ENCODE measurements at places on chromosomes 11 and 22.

DNA sequence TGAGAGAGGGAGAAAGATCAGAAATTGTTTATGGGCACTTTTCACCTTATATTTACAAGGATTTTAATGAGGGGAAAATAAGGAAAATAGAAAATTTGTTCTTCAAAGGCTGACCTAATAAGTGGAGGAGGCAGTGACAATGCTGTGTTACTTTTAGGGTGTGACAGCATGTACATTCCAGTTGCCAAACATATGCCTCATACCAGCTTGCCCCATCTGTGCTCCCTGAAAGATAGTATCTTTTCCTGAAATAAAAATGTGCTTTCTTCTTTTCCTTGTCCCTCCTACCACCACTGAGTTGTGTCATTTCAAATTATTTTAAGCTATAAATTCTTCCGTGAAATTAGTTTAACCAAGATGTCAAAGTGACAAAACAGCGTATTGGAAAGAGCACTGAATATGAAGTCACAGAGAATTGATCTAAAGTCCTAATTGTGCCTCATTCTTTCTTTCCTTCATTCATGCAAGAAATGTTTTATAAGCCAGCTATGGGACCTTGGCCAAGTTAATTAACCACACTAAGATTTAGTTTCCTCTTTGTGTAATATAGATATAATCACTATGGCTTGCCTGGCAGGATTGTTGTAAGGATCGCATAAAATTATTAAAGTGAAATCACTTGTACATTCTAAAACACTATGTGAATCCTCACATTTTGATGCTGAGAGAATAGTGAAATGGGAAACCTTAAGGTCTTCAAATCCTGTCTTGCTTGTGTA lies 1307.5 kb upstream of the TENM4 start:
- no peak for DNase-seq

DNA sequence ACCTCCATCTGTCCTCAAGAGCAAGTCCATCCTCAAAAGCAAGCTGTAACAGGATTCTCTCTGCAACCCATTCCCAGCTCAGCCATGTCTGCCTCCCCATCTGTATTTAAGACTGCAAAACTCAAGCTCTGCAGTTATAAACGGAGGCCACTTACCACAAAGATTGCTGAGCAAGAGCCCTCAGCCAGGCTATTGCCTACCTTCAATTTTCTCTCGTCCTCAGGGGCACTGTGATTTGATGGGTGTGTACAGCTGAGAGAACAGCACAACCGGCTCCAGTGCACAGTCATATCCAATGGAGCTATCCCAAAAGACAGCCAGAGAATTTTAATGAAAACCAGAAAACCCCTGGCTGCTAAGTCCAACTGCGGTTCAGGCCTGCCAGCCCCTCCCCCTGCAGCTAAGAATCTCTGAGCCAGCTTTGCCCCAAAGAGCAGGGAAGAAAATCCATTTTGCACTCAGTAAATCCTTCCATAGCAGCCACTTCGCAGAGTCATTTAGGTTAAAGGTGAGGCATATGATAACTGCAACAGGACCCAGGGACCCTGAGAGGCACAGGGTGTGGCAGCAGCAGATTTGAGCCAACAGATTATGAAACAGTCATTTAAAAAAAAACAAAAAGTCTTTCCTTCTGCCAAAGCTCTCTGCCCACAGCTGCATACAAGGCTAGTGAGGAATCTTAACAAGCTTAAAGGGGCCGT lies 37.6 kb downstream of the RAB30 start:
- DNase-seq: peak; percentile 36

DNA sequence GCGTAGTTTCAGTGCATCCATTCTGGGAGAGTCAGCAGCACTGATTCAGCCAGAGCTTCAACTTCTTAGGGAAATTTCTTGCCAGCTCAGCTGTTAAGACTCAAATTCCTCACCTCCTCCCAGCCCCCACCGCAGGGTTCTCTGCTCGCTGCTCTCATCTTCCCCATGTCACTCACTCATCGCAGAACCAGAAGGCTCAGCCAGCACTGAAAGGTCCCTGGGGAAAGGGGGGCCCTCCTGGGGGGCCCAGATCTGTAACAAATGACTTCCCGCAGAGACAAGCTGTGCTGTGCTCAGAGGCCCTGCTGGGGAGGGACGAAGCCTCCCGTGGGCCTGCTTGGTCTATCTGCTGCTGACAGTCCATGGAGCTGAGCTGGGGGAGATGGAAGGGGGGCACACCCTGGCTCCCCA lies 220.6 kb downstream of the NTM start:
- no peak for DNase-seq

- DNase-seq: peak; percentile 32
These were observed 42.1 kb upstream of the CRTAM start for GRCh38 chr11:122796128-122796717.

DNA sequence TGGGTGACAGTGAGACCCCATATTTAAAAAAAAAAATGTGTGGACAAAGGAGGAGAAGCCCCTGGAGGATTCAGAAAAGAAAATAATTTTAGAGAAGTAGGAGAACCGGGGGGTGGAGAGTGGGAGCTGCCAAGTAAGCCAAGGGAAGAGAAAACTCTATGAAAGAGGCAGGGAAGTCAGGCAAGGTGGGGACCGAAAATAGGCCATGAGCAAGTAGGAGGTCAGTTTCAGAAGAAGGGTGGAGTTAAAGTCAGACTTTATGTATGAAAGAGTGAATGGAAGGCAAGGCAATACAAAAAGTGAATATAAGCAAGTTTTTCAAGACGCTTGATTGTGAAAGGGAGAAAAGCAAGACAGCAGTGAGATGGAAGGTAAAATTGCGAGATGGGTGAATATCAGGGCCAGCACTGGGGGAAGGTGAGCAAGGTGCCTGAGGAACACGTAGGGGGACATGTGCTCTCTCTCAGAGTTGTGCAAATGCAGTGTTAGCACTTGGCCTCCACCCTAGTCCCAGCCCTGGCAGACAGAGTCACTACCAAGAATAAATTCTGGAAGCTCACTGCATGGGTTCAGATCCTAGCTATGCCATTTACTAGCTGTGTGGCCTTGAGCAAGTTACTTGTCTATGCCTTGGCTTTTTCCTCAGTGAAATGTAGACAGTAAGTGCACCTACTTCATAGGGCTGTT lies 6.7 kb downstream of the XRRA1 start:
- no peak for DNase-seq

- DNase-seq: no peak
These were observed 91.2 kb downstream of the TEAD1 start for GRCh38 chr11:12765428-12765827.

GRCh38 chr11:69912911-69913451 lies 93.8 kb upstream of the FGF3 start:
- DNase-seq: peak; percentile 35

DNA sequence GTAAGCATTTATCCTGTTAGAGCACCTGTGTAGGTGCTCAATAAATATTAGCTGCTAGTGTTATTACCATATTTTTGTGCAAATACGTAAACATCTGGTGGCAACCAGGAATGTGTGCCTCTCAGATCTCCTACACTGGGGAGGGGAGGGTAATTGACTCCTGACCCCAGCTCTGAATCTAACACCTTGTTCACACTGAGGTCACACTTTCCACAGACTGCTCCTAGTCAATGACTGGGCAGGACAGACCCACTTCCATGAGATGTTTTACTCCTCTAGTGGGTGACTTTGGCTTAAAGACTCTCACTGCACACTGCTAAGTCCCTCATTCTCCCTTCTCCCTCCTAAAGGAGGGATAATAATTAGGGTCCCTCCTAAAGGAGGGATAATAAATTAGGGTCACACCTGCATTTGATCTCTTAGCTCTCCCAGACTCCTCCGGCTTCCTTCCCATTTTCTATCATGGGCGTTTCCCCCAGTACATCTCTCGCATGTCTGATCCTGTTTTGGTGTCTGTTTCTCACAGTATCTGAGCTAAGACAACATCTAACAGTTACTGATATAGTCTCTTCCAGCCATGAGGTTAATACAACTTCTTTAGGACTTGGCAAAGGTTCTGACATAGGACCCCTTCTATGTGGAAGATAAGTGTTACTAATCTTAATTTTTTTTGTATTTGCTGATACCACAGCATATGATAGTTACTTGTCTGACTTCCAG lies 8.0 kb downstream of the CSTPP1 start:
- DNase-seq: no peak

DNA sequence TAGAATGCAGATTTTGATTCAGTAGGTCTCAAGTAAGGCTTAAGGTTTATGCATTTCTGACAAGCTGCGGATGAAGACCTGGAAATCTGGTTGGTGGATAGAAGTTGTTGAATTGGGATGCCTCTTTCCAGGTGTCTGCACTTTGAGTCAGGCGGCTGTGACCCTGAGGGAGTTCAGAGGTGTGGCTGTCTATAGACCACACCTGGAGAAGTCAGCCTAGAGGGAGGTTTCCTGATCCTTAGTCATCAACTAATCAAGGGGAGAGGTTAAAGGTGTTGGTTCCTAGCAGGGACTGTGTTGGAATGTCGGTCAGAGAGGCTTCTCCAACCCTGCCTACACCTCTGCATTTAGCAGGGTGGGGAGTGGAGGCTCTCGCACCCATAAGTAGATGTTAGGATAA lies 8.0 kb downstream of the GLB1L2 start:
- no peak for DNase-seq

DNA sequence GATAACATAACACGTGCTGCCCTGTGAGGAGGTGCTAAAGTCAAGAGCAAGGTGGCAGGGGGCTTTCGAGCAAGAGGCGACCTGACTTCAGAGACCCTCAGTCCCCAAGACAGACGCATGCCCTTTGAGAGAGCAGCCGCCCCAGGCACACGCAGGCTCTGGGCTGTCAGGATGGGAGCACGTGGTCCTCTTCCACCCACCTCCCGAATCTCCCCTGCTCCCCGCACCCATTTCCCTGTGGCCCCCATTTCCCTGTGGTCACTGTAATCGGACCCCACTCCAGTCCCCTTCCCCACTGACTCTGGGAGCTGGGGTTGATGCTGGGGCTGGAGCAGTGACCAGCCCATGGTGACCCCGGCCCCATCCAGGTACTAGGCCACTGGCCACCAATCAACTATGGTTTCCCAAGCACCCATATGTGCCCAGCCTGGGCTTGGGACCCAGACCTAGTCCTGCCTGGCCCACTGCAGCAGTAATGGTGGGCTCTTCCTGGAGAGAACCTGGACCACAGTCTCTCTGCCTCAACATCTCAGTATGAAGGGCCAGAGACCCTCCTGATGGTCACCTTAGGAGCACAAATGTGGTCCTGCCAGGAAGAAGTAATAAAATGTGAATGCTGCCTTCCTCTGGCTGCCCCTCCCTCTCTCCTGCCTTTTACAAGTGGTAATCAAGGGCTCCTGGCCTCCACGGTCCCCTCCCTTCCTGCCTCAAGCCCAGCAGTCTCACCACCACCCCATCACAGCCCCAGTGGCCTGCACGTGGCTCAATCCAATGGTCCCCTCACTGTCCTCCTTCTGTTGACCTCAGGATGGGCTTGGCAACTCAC lies 39.0 kb downstream of the IGLL5 start:
- DNase-seq: no peak

DNA sequence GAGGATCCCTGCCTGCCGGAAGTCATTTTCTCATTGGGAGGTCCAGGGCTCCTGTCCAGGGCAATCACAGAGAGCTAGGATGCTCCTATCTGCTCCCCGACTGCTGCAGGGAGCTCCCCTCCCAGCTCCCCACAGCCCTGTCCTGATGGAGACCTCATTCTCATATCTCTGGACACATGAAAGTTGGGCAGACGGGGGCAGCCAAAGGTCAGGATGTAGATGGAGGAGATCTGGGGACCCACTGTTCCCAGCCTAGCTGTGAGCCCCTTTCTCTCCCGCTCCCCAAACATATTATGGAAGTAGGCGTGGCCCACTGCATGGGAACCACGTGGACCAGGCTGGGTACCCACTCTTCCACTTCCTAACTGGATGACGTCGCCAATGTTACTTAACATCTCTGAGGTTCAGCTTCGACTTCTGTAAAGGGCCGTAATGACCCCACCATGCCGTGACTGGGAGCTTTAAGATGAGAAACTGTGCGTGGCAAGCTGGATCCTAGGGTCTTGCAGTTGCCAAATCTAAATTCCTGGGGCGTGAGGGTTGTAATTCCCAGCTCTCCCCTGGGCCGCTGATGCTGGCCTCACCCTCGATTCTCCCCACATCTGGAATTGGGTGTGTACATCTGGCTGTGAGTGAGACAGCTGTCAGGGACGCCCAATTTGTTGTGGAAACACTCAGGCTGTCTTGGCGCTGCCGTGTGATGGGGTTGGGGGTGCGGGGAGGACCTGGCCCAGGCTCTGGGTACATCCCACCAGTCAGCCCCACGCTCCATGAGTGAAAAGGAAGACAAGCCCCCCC lies 1.8 kb downstream of the CDC42EP2 start:
- no peak for DNase-seq

DNA sequence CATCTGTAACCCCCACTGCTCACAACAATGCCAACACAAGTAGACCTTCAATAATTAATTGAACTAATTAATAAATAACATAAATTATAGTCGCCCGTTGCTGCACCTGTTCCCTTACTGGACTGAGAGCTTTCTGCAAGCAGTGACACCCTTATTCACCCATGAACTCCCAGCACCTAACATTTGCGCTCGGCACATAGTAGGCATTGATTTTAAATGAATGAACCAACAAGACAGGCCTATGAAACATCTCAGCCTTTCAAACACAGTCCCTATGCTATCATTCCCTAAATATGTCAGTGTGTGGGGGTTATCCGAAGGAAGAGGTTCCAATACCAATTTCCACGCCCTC lies 1.1 kb downstream of the THAP12 start:
- no peak for DNase-seq

GRCh38 chr11:64401775-64402174 lies 42.8 kb downstream of the RPS6KA4 start:
- DNase-seq: no peak

GRCh38 chr11:94838027-94838731 lies 70.0 kb downstream of the AMOTL1 start:
- no peak for DNase-seq

GRCh38 chr11:73029403-73029802 lies 112.7 kb downstream of the FCHSD2 start:
- DNase-seq: no peak

GRCh38 chr11:95453616-95454171 lies 222.7 kb upstream of the SESN3 start:
- peak; percentile 48 for DNase-seq

DNA sequence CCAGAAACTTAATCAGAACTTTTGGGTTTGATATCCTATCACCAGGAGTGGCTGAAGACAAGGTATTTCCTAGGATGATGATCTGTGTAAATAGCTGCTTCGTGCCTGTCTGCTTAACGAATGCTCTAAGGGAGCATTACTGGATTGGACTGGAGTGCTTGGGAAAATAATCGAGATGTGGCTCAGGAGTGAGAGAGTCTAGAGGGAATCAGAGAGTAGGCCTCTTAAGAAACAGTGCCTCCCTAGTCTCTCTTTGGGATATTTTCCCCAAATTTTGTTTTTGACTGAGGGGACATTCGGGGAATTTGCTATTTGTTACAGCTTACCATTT lies 2.5 kb downstream of the MAML2 start:
- DNase-seq: no peak

Measured in urothelium cell line (cell line).